Chondrocyte (in vitro differentiated cells): ENCODE measurements at places on chromosomes 16 and 17. TPM values are rescaled to one million over a fixed set of nuclear protein-coding genes. Genes with fewer than 3 reads are reported as not detected.

The SRR gene
- total RNA-seq, result 14.7 to 16.5 TPM (median 14.7 TPM) in 3 replicates

The CD300LF gene
- not detected in 3 replicates for total RNA-seq

DNA sequence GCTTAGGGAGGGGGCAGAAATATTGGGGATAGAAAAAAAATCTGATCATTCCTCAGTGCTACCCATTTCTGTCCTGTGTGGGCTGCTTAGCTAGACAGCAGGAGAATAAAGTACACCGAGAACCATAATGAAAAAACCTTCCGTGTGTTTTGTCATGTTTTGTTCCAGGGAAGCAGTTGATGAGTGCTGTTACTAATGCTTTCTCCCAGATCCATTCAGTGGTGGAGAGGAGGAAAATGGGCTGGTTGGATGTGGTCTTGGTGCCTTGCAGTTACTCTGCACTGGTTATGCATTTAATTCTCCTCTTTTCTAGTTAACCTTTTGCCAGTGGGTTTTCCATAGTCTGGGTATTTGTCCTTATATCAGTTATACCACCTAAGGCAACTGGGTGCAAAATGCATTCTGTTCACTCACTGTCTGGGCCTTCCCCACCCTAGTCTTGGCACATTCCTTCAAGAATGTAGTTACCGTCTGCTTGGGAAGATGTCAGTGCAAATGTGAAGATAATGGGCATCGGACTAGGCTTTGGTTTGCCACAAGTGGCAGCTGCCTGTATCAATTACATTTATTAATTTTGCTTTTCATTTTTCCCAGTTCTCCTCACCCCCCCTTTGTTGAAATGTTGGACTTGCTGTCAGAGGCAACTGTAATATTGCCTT lies 9.3 kb upstream of the TBKBP1 start:
- peaks cover 44% of the 10 kb centered on the region for H3K36me3 ChIP-seq
- no peak for DNase-seq
- peaks cover 4% of the 10 kb centered on the region for H3K4me1 ChIP-seq
- no peak overlapping the region for H3K4me3 ChIP-seq
- H3K27ac ChIP-seq, result no peak overlapping the region

DNA sequence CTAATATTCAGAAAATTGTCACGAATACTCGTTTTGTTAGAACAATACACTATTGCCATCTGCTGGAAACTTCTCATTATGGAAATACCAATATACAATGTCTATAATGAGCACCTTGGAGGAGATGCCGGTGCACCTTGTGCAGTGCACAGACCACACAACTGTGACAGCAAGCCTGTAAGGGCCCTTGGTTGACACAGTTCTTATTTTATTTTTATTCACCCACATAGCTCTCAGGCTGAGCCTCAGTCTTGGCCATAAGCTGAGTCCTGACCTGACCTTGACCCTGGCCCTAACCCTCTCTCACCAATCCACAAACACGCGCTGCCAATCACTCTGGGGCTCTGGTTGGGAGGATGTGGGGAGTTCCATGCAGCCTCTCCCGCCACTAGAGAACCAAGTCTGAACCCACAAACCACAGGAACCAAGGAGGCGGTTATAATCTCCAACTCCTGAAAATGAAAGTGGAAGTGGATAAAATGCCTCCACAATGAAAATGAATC lies 7.6 kb downstream of the AIPL1 start:
- peaks cover 3% of the 10 kb centered on the region for H3K4me1 ChIP-seq
